ENCODE measurements at places on chromosomes 6 and 20.

DNA sequence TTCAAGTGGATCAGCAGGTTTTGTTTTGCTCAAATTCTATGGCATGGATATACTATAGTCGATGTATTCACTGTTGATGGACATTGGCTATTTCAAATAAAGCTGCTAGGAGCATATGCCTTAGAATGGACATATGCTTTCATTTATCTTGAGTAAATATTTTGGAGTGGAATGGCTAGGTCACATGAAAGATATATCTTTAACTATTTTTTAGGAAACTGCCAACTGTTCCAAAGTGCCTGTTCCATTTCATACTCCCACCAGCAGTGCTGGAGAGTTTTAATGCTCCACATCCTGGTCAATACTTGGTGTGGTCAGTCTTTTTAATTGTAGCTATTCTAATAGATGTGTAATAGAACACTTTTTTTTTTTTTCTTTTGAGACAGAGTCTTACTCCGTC, 81.1 kb upstream of the PIM1 start:
- DNase-seq = no peak

GRCh38 chr6:148195511-148195910, 147.1 kb upstream of the SASH1 start:
- no peak for DNase-seq

GRCh38 chr20:1566701-1567100, 9.2 kb upstream of the SIRPD start:
- no peak for DNase-seq

- DNase-seq = peak; percentile 70
Observed at GRCh38 chr20:45347936-45348778, at the start of gene SDC4. TSS of gene SDC4 (minus strand) at chr20:45348424. CDS start at chr20:45348384, 40 bp downstream.

DNA sequence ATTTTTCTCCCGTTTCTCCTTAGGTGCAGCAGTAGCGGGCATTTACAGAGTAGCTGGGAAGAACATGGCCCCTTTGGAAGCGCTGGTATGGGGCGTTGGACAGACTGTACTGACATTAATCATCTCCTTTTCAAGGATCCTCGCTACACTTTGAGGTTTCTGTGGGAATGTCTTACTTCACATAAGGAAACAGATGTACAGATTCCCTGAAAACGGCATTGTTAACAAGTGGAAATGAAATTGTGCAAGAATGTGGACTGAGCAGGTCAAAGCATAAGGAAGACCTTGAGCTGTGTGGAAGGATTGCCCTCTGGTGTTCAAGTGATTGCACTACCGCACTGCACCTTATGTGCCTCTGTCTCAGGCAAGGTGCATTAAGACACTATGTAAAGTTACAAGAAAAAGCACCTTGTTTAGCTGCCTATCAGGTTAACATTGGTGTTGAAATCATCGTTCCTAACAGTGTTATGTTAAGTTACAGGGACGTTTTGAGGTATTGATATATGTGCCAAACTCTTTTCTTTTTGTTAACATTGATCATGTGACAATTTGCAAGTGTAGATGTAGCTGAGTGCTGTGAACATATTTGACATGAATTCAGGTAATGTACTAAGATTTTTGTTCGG, 38.0 kb downstream of the TMEM170B start:
- peak; percentile 85 for DNase-seq

DNA sequence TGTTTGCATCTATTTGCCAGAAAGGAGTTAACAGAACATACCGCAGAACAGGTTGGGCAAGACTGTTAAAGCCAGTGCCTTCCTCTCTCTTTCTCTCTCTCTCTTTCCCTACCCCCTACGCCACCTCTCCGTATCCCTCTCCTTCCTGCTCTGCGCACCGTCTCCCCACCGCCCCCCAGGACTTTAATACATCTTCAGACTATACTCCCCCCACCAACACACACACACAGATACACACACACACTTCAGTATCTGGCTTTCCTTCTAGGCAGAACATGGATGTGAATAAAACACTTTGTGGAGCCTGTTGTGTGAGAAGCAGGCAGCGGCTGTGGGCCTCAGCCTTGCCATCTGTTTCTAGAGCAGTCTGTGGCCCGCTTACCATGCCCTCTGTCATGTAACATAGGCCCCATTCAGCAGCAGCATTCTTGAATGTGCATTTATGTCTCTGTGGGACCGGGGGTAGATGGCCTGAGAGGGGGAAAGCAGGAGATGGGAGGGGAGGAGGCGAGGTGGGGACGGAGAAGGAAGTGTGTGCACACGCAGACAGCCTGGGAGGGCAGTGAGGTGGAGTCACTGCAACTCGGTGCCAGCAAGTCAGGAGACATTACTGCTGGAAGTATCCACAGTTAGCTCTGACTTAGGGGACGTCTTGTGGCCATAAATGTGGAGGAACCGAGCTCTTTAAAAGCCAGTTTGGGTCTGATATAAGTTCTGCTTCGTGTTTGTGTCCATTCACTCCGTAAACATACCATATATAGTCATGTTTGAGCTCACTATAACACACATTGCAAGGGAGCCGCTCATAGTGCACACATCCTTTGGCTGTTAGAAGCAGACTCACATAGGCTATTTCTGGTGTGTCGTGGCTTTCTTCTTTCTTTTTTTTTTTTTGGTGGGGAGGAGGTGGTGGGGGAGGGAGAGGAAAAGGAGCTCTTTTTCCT, 38.4 kb downstream of the RREB1 start:
- peak; percentile 57 for DNase-seq

- no peak for DNase-seq
Observed at GRCh38 chr20:50415516-50416268, 94.5 kb upstream of the PTPN1 start.

DNA sequence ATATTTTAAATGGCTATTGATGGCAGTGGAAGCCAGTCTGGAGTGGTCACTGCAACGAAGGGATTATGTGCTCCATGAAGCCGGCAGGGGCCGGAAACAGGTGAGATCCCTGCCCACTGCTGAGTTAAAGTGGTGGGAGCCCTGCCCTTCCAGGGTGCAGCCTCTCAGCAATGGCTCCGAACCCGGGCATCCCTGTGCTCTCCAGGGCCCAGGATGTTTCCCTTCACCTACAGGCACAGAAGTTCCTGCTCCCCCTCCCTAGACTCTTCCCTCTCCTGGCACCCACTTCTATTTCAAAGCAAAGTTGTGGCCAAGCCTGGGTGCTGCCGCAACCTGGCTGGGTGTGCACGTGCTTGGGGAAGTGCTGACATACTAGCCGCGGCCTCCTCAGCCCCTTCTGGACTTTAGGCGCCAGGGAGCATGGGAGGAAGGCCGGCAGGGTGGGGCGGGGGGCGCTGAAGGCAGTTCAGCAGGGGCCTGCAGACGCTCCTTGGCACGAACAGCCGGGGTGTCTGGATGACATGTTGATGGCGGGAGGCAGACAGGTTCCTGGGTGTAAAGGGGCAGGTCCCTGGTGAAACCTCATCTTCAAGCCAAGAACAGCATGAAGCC, 452.3 kb downstream of the HTR1B start:
- DNase-seq = no peak

- DNase-seq = no peak
Observed at GRCh38 chr6:134814076-134814695, 135.7 kb downstream of the ALDH8A1 start.

DNA sequence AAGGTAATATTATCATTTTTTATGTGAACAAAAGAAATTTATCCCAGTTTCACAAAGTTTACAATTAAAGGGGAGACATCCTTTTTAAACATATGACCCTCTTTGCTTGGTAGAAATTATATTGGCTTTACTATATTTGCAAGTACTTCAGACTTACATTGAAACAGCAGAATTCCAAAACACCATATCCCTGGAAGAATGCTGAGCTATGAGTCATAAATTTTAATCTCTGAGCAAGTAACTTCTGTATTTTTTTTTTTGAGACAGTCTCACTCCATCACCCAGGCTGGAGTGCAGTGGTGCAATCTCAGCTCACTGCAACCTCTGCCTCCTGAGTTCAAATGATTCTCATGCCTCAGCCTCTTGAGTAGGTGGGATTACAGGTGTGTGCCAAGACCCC, 240.4 kb downstream of the TBC1D32 start:
- DNase-seq = no peak

DNA sequence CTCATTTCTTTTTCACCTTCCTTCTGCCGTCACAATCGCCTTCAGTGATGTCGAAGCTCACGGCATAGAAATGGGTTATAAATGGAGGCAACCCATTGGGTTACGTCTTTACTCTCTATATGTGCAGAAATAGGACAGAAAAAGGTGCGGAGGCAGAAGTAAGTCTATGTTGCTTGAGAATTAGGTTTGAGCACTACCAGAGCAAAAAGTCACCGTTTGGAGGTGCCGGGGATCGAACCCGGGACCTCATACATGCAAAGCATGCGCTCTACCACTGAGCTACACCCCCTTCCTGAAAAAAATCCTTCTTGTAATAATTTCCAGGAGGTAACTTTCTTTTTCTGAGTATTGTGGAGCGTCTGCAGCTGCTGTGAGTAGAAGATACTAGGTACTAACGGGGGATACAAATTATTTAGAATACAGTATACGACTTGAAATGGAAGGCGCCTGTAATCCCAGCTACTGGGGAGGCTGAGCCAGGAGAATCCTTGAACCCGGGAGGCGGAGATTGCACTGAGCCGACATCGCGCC, 134.2 kb downstream of the TRIM27 start:
- peak; percentile 13 for DNase-seq

DNA sequence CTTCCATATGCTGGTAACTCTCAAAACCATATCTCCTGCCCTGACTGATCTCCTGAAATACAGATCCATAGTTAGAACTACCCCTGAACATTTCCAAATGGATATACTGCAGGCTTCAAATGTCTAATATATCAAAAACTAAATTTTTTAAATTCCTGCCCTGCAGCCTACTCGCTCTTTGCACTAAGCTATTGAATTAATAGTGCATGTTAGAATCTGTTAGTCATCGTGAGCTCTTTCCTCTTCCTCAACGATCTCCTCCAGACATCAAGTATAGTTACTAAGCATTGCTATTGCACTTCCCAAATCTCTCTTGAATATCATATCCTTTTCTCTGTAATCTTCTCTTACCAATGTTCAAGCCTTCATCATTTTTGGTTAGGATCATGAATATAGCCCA, 26.0 kb upstream of the RSPO3 start:
- no peak for DNase-seq

Data from inflammatory macrophage (primary cell).